ENCODE measurements at places on chromosomes 3 and 15. TPM values are rescaled to one million over a fixed set of nuclear protein-coding genes. Genes with fewer than 3 reads are reported as not detected.

DNA sequence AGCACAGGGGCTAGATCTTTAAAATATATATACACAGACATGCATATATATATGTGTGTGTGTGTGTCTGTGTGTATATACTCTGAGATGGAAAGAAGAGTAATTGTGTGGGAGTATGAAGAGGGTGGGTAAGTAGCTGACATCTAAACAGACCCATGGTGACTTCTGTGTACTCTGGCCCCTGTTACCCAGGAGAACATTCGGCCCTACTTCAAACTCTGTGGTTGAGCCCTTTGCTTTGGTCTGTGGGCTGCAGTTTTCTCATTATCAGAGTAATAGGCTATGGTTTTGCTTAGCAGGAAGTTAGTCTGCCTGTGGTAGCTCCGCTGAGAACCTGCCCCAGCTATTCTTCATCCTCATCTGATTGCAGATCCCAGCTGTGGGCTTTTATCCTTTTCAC is 141.4 kb downstream of the RBPMS2 start:
- H3K27me3 ChIP-seq: no peaks in the 10 kb centered on the region
- peak overlapping the region; percentile 63 for H3K4me3 ChIP-seq
- H3K27ac ChIP-seq: peak overlapping the region; percentile 61
- H3K36me3 ChIP-seq: peaks cover 26% of the 10 kb centered on the region
- peaks cover 37% of the 10 kb centered on the region for H3K4me1 ChIP-seq
- ATAC-seq: peak; percentile 86

- no peaks in the 10 kb centered on the region for H3K36me3 ChIP-seq
- ATAC-seq: no peak
- no peaks in the 10 kb centered on the region for H3K4me1 ChIP-seq
- H3K27ac ChIP-seq: no peak overlapping the region
- peaks cover 5% of the 10 kb centered on the region for H3K27me3 ChIP-seq
These were observed 43.0 kb downstream of the FBN1 start for GRCh38 chr15:48602358-48603122.

DNA sequence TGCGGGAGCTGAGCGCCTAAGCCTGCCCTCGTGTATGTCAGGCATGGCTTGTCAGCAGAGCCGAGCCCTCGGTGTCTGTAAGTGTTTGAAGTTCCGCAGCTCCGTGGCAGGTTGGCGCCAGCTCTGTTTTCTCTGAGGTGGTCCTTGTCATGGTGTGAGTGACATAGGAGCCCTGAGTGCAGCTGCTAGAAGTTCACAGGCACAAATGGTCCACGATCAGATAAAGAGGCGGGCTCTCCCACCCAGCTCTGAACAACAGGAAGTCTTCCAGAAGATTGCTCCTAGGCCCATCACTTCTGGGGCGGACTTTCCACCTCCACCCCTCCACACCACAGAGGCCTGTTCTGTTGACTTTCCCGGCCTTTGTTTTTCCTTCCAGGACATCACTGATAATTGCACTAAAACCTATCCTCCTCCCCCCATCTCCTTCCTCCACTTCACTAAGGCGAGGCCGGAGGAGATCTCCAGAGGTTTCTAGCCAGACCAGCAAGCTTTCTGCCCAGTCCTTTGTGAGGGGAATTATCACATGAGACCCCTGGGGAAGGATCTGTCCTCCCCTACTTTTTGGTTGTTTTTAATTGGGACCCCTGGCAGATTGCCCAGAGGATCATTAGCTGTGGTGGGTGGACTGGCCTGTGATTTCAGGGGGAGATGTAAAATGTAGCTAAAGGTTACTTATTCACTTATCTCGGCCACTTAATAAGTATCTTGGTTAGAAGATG is 19.9 kb downstream of the ITPR1 start:
- H3K36me3 ChIP-seq: peaks cover 21% of the 10 kb centered on the region
- no peak overlapping the region for H3K4me3 ChIP-seq
- H3K27me3 ChIP-seq: no peaks in the 10 kb centered on the region
- no peak overlapping the region for H3K27ac ChIP-seq

DNA sequence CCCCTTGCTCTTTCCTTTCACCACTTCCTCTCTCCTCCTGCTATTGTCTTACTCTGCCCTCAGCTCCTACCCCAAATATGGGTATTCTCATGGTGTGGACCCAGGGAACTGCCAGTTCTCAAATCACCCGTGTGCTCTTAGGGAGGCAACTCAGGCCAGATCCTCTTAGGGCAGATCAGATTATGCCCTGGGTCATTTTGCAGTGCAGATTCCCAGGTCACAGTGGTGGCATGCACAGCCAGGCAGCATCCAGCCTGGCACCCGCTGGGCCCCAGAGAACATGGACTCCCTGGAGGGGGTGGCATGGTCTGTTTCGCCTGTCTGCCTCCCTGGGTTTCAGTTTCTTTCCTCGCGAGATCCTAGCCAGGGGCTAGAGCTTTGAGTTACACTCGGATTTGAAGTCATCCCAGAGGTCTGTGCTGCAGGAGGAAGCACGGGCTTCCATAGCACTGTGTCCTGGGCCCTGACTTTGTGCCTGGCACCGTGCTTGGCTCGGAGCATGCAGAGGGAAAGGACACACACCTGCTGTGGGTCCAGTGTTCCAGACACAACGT is 96.1 kb downstream of the TOP2B start:
- H3K27me3 ChIP-seq: no peaks in the 10 kb centered on the region
- no peaks in the 10 kb centered on the region for H3K4me1 ChIP-seq
- no peak overlapping the region for H3K27ac ChIP-seq
- no peak overlapping the region for H3K4me3 ChIP-seq
- H3K36me3 ChIP-seq: no peaks in the 10 kb centered on the region

The TMEM266 gene
- 0.15 TPM for total RNA-seq

DNA sequence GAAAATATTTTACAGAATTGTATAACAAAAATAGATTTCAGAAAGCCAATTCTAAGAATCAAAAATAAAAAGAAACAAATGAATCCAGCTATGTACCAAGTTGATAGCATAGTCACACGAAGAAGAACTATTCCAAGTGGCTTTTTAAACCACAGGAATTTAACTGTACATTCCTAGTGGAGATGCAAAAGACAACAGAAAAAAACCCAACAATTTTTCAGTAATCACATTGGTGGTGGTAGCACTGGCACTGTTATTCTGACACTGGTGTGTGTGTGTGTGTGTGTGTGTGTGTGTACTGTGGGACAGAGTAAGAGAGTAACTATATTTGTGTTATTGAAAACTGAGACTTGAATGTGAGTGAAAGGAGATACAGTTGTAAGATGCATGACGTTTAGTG is 9.1 kb downstream of the BFSP2 start:
- peaks cover 15% of the 10 kb centered on the region for H3K27me3 ChIP-seq
- no peaks in the 10 kb centered on the region for H3K36me3 ChIP-seq
- no peak overlapping the region for H3K27ac ChIP-seq
- no peak for ATAC-seq

DNA sequence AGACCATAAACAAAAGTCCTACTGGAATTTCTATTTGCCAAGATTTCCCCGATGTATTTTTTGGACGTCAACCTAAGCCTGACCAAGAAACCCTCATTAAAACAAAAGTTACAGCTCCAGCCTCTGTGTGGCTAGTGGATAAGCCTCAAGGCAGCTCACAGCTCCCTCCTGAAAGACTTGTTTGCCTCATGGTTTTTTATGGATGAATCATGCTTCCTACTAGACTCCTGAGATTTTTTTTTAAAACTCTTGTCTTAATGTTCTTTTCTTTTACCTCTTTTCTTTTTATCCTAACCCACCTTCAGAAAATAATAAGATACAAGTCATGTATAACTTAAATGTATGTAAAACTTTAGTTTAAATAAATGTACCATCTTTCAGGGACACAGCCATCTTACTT is 52.4 kb downstream of the SUCNR1 start:
- peaks cover 4% of the 10 kb centered on the region for H3K27me3 ChIP-seq
- H3K4me1 ChIP-seq: no peaks in the 10 kb centered on the region
- no peak for ATAC-seq
- no peaks in the 10 kb centered on the region for H3K36me3 ChIP-seq
- no peak overlapping the region for H3K4me3 ChIP-seq
- H3K27ac ChIP-seq: no peak overlapping the region

DNA sequence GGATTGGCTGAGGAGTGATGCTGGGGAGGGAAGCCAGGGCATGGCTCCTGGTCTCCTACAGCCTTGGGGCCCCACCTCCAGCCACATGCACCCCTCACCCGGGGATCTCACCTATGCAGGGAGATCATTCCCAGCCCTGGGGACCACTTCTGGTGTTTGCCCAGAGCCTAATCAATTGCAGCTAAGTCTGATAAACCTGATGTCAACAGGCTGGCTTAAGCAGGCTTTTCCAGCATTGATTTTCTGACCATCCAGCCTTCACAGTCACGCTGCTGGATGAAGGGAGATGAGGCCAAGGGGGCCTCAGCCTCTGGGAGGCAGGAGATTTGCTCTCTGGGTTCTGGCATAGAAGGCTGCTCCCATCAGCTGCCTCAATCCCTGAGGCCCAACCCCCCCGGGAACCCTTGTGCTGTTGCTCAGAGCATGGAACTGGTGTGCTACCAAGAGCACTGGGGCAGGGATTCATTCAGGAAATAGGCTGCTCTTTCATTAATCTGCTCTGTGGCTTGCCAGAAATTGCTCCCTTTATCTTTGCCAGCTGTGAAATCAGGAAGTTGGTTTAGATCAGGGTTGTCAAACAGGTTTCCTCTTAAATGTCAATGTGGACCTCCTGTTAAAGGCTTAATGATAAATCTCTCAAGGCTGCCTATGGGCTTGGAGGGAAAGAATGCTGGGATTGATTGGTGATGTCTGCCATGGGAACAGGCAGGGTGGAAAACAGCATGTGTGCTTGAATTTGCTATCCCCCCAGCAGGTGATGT is 19.0 kb downstream of the FAM3D start:
- no peak for ATAC-seq
- peaks cover 6% of the 10 kb centered on the region for H3K27me3 ChIP-seq
- H3K36me3 ChIP-seq: no peaks in the 10 kb centered on the region
- H3K4me3 ChIP-seq: no peak overlapping the region

DNA sequence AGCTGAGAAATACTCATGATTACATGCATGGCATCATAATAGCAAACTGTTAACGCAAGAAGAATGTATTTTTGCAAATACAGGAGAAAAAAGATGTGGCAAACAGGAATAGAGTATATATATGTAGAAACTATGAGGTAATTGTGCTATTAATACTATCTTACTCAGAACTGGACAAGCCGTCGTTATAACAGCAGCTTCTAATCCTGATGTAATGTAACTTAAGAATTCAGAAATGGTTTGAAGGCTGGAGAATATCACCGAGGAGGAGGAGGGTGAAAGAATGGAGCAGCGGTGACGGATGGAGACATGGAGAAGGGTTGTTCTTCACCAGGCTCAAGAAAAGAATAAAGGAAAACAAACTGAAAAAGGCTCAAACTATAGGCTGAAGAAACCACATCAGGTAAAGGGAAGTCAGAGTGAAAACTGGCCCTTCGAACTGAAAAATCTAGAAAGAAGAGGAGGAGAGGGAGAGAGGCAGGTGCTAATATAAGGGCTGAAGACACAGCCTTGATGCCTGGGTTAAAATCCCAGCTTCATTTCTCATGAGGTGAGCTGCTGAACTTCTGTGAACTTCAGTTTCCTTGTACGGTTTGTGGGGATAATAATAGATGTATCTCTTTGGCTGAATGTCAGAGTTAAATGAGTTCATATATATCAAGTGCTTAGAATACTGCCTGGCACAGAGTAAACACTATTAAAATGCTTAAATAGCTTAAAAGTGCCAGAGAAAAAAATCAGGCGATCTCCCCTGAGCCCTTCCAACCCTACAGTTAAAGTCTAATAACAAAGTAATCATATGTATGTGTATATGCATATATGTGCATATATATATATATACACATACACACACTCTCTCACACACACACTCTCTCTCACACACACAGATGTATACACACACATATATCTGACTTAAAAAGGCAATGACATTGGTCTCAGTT is 43.9 kb downstream of the GOLIM4 start:
- no peaks in the 10 kb centered on the region for H3K4me1 ChIP-seq
- no peak overlapping the region for H3K27ac ChIP-seq
- ATAC-seq: no peak
- no peaks in the 10 kb centered on the region for H3K36me3 ChIP-seq

Data from activated T-helper 17 cell treated with anti-CD3 and anti-CD28 coated beads, Interleukin-2, amount 50 U/mL, for 72 hours (primary cell).